SW480 (cell line): ENCODE measurements at places on chromosomes 16 and 17.
A peak's percentile ranks its signal among the peaks of the same experiment; 100 is the strongest.

GRCh38 chr17:30271102-30271501, 20.6 kb downstream of the BLMH start:
- DNase-seq, result no peak

DNA sequence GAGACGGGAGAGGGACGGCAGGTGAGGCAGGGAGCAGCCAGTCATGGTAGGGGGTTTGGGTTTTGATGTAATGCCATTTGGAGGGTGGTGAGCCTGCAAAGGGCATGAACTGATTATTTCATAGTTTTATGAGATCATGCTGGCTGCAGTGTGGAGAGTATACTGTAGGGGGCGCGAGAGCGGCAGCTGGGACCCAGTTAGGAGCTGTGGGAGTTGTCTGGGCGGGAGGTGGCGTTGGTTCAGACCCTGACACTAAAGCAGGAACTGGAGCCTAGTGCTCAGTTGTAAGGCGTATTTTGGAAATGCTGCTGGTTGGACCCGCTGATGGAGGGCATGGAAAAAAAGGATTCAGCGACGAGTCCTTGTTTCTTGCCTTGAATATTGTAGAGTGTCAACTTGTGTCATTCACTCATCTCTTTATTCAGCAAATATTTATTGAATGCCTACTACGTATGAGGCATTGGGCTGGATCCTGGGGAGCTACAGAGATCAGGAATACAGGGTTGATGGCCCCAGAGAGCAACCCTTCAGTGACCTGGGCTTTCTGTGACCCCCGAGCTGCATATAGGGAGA, 23.7 kb upstream of the KDM8 start:
- no peak for DNase-seq

GRCh38 chr17:66337866-66338485, 35.6 kb downstream of the PRKCA start:
- no peak for DNase-seq

DNA sequence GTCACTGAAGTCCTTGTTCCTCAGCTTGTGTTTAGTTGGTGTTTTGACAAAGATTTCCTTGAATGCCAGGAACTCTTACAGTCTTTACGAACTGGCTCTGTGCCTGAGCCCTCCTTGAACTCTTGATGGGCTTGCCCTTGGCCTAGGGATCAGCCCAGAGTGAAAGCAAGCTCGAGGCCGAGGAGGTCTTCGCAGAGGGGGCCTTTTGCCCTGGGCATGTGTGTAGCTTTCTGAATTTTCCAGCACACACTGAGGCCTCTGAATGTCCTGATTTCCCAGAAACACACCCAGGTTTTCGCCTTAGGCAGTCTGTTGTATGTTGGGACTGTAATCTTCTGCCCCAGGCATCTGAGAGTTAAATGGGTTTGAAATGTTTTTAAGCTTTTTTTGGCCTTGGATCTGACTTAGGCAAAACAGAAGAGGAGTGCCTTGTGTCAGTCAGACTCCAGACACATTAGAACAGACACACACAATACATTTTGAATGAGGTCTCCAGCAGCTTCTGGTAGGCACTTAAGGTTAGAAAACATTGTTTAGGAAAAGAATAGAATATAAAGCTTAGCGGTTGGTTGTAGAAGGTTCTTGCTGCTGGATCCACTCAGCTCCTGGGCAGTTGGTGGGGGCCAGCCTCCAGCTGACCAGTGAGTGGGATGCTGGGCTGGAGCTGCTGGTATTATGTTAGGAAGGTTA, 17.1 kb downstream of the FOXK2 start:
- no peak for DNase-seq

DNA sequence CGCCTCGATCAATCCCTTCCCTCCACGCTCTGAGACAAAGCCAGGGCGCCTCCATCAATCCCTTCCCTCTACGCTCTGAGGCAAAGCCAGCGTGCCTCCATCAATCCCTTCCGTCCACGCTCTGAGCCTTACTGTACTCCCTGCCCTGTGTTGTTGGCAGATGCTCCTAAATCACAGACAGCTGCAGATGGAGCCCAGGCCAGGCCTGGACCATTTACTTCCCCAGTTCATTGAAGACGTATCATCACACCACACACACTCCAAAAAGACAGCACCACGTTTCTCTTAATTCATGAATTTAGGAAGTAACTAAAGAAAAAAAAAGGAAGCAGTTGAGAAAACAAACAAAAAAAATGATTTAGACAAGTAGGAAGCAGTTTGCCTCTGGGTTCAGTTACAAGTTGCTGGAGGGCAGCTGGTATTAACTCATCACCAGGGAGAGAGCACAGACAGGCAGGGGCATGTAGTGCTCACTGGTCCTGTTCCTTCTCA, 7.4 kb upstream of the CD300LD start:
- DNase-seq, result no peak

DNA sequence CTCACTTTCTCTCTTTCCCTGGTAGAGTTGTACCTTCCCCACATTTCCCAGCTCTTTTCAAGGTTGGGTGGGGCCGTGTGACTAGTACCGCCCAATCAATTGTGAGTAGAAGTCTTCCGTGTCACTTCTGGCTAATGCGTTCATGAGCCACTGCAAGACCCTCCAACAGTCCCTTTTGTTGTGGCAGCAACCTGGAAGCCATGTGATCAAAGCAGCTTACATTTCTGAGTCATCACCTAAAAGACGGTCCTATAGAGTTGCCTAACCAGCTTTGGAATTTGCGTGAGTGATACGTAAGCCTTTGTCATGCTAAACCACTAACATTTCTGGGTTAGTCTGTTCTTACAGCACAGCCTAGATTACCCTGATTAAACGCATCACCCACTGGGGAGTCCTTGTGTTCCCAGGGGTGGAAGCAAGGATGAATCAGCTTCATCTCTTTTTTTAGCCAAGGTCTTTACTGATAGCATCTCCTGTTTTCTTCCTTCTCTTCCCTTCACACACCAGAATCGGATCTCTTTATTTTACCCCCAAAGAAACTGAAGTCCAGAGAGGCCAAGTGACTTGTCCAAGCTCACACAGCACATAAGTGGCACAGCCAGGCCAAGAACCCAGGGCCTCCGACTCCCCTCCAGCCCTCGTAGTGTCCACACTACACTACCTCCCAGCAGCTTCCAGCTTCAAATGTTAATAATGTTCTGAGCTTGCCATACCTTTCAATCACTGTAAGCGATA, 366.3 kb upstream of the XYLT1 start:
- DNase-seq, result peak; percentile 87

DNA sequence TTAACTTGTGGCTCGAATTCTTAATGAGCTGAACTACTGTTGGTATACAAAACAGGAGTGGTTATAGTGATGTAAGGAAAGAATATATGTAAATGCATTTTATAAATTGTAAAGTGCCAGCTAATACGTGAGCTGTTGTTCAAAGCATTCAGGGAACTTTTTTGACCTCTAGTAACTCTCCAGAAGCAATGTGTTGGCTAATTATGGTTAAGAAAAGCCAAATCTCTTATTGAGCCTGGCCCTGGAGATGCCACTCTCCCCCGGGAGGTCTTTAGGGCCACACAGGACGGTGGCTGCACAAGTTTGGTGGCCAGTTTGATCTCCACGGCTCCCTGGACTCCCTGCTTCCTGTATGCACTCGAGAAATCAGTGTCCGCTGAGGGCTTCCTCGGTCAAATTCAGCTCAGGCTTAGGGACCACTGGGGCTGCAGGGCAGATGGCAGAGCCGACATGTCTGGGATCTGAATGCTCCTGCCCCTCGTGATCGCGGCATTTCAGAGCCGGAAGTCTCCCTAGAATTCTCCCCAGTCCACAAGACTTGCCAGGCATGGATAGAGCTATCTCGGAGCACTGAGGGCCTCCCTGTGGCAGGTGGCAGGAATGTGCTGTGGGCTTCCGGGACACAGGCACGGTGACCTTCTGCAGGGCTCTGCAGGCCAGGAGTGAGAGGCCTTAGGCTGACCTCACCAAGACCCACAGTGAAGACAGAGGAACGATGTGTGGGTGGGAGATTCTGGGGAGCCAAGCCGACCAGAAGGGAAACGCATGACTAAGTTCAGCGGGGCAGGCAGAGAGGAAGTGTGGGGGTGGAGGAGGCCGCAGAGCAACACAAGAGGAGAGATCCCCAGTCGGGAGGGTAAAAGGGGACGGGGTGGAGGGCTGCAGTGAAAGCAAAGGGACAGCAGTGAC, 18.6 kb upstream of the PITPNM3 start:
- peak; percentile 60 for DNase-seq

- no peak for DNase-seq
These were observed 79.9 kb downstream of the WNT3 start for GRCh38 chr17:46738544-46738943.

- no peak for DNase-seq
These were observed 217.3 kb upstream of the IRX3 start for GRCh38 chr16:54503856-54504219.

DNA sequence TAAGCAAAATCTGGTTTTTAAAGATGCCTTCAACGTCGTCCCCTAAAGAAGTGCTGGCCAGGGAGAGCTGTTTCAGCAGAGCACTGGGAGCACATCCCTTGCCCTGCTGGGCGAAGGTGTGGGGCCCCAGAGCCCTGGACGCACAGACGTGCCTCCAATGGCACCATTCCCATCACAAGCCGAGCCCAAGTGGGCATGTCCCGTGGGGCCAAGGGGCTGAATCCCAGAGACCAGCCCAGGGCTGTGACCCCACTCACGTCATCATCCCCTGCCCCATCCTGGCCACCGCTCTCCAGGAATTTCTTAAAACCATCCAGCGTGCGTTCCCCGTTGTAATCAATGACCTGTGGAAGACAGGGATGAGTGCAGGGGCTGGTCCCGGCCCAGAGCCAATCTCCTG, 10.0 kb upstream of the PPP1R27 start:
- no peak for DNase-seq

- no peak for DNase-seq
These were observed 12.8 kb downstream of the GNPTG start for GRCh38 chr16:1364510-1364909.

GRCh38 chr16:7513429-7513828, 180.8 kb downstream of the RBFOX1 start:
- peak; percentile 1 for DNase-seq

GRCh38 chr16:85435286-85435685, 177.8 kb upstream of the GSE1 start:
- DNase-seq, result no peak

DNA sequence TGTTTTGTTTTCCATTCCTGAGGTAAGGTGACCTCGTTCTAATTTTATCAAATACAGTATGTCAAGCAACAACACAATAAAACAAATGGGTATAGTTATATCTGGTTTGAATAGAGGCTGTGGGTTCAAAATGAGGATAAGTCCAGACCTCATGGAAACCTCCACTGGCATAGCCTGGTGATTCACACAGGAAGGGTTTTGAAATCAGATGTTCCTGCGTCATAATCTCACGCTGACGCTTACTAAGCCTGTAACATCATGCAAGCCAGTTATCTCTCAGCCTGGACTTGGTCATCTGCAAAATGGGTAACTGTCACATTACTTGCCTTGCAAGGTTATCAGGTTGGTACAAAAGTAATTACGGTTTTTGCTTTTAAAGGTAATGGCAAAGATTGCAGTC, 1056.3 kb upstream of the EEF2KMT start:
- DNase-seq, result no peak

DNA sequence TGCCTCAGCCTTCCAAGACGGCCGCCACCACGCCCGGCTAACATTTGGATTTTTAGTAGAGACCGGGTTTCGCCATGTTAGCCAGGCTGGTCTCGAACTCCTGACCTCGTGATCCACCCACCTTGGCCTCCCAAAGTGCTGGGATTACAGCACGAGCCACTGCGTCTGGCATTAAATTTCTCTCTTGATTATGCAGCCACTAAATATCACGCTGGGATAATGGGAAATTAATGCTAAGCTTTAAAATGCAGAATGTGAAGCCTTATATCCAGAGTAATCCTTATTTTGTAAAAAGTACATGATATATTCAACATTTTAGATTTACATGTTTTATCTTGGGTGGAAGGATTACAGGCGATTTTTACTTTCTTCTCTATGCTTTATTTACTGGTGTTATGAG, 89.2 kb downstream of the ANKRD11 start:
- no peak for DNase-seq

- no peak for DNase-seq
These were observed 12.2 kb upstream of the CPD start for GRCh38 chr17:30366536-30366935.

GRCh38 chr16:27969574-27969973, 93.9 kb downstream of the GSG1L start:
- DNase-seq, result no peak

DNA sequence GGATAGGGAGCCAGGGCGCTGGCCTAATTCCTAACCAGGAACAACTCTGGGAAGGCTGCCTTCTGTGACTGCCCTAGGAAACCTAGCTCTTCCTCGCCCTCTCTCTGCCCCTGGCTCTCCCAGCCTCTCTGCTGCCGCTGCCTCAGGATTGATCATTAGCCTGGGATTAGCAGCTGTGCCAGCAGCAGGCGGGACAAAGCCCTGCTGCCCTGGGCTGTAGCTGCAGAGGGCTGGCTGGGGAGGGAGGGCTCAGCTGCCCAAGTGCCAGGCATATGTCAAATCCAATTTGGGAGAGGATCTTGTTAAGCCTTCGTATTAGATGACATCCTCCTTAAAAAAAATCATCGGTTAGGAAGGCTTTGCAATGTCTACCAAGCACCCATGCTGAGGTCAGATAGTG, 144.8 kb upstream of the CCL2 start:
- DNase-seq, result no peak

- no peak for DNase-seq
These were observed 1.1 kb downstream of the ATP1B2 start for GRCh38 chr17:7651665-7652387.

DNA sequence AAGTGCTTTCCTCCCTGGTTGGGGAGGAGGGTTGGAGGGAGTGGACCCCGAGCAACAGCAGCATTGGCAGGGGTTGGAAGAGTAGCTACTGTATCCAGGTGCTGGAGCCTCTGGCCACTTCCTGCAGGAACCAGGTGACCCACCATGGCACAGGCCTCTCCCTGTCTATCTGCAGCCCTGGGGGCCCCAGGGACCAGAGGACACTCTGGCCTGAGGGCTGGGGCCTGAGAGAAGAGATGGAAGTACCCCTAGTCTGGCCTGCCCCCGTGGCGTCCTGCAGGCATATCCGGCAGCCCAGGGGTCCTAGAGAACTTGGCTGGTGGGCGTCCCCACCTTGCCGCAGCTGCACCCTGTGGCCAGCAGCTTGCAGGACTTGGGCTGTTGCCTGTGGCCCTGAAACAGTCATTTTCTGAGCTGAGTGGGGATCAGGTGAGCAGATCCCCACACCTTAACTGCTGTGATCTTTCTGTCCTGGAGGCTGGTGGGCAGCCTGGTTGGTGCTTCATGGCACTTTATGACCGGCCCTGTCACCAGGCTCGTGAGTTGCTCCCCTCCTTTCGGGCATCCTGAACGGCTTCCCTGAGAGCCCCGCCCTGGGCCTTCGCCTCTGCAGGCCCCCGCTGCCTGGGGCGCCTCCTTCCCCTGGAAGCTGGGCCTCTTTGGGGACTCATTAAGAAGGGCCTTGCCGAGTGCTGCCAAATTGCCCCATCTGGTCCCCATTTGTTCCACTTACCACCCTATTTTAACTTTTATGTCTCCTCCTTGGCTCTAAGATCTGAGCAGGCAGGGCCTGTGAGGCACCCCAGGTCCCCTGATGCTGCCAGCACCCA, 298.6 kb downstream of the SEC14L1 start:
- DNase-seq, result no peak

GRCh38 chr16:61946019-61946418, 90.2 kb downstream of the CDH8 start:
- no peak for DNase-seq

- DNase-seq, result peak; percentile 61
These were observed 522 bp downstream of the NAGS start for GRCh38 chr17:44004761-44005526.
